ENCODE measurements at places on chromosomes 5 and 9. TPM values are rescaled to one million over a fixed set of nuclear protein-coding genes. Genes with fewer than 3 reads are reported as not detected.

The RANBP17 gene
- 27.4 TPM for total RNA-seq

The PCAT7 gene
- total RNA-seq: 7.4 TPM

The NPR2 gene
- 10.1 TPM for total RNA-seq

The LRSAM1 gene
- 32.4 TPM for total RNA-seq

The TPPP gene
- 1.8 TPM for total RNA-seq

The GPR150 gene
- 0.13 TPM for total RNA-seq

The SLC46A2 gene
- 0.07 TPM for total RNA-seq

The GKAP1 gene
- 6.1 TPM for total RNA-seq

The CSNK1A1 gene
- total RNA-seq: 269 TPM

The BAAT gene
- total RNA-seq: 0.17 TPM

The C5 gene
- total RNA-seq: 0.71 TPM

The SOHLH1 gene
- not detected for total RNA-seq

The EFNA5 gene
- total RNA-seq: 17.4 TPM

The ZNF474 gene
- total RNA-seq: not detected

The FCN2 gene
- total RNA-seq: not detected

The PCDHA9 gene
- 1.4 TPM for total RNA-seq

The GPR151 gene
- total RNA-seq: not detected

The NUP188 gene
- total RNA-seq: 73.5 TPM

The NR5A1 gene
- 0.39 TPM for total RNA-seq

The ISL1 gene
- not detected for total RNA-seq

The DPYSL3 gene
- 329 TPM for total RNA-seq

The PCDHGA3 gene
- 0.92 TPM for total RNA-seq

The CCL27 gene
- 1.0 TPM for total RNA-seq

The ATP10B gene
- 0.11 TPM for total RNA-seq
